Left forelimb (tissue), 1 donor: ENCODE measurements at places on chromosomes 3 and 15.

- no peak for DNase-seq
Observed at GRCh38 chr3:170910542-170910941, 2.1 kb upstream of the EIF5A2 start.

DNA sequence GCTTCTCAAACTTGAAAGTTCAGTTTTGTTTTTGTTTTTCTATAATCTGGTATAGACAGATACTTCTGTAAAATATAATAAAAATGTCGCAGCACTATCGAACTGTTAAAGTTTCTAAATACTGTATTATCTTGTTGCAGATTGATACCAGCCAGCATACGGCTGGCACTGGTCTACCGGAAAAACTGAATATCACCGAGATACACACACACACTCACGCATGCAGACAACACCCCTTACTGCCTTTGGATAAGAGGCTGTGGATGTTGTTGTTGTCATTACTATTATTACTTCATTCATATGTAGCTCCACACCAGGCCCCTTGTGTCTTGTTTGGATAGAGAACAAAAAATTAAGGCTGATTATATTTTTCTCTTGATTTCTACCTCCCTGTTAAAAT is 32.4 kb downstream of the MAP6D1 start:
- no peak for DNase-seq

- no peak for DNase-seq
Observed at GRCh38 chr3:46717447-46718231, at the start of gene PRSS50. Gene PRSS50 (minus strand): TSS chr3:46717869. CDS start chr3:46717824, 45 bp downstream.

- DNase-seq: no peak
Observed at GRCh38 chr3:11721479-11721878, 77.8 kb upstream of the VGLL4 start.

GRCh38 chr3:136545664-136546268 is 206.4 kb downstream of the STAG1 start:
- DNase-seq: no peak

DNA sequence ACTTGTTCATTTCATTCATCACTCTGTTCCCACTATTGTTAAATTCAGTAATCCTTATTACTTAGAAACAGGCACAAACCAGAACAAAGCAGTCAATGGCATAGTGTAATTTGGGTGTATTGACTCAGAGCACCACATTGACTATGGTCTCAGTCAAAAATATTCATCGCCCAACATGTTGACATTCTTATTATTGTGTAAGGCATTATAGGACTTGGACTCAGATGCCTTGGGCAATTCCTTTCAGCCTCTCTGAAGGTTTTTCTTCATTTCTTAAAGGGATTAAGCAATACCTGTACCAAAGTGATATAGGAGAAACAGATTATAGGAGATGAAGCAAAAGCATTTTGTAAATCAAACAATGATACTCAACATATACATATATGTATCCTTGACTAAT is 114.7 kb upstream of the BHLHE40 start:
- no peak for DNase-seq

- no peak for DNase-seq
Observed at GRCh38 chr3:48338635-48339034, 5.2 kb upstream of the SPINK8 start.

DNA sequence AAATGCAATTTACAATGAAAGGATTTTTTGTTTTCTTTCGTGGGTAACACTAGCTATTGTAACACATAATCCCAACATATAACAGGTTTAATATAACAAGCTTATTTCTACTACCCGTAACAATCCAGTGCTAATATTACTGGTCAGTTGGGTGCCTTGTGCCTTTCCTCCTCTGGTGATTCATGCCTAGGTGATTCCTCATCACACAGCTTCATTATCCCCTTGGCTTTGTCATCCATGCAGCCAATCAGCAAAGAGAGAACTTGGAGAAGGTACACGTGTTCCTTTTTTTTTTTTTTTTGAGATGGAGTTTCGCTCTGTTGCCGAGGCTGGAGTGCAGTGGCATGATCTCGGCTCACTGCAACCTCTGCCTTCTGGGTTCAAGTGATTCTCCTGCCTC is 30.7 kb downstream of the CHST14 start:
- no peak for DNase-seq

- no peak for DNase-seq
Observed at GRCh38 chr3:152199102-152199840, 69.5 kb upstream of the MBNL1 start.

DNA sequence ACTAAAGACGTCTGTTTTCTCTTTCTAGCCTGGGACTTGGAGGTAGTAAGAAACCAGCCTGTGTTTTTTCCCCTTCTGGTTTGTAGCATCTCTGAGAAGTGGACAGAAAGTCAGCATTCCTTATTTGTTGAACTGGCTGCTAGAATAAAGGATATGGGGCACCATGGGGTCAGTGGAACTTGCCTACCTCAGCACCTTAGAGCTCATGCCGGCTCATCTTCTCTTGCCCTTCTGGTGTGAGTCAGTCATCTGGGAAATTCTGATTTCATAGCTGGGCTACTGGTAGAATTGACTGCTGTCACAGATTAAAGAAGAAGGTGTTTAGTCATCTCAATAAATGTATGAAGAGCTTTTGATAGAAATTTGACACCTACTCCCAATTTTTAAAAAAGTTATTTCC is 202.7 kb upstream of the TOPAZ1 start:
- DNase-seq: no peak

DNA sequence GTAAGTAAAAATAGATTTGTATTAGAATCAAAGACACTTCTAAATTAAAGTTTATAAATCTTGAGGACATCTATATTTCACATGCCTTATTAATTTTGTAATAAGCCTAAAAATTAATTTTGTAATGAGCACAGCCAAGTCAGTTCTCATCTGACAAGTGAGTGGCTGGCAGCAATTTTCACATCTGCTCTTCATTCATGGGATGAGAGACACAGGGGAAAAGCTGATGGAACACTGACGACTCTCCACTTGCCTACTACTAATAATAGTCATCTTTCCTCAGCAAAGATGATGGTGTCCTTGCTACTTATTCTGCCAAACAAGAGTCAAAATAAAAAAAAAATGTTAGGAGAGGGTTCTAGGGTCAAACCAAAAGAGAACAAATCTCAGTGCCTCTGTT is 14.4 kb upstream of the CMSS1 start:
- DNase-seq: no peak

DNA sequence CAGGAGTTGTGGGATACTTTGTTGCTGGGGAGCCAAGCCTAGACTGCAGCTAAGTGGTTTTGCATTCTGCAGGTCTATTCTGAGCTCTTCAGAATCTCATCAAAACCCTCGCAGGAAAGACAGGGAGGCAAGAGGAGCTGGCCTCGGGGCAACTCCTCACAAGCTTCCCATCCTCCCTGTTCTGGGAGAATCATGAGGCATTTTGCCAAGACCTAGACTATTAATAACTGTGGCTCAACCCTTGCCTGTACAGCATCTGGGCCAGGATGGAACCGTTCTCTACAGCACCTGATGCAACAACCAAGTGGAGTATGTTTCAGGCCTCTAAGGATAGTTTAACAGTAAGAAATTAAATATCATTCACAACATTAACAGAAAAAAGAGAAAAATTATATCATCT is 20.2 kb upstream of the SLC6A20 start:
- no peak for DNase-seq

GRCh38 chr15:89361451-89362202 is 27.0 kb upstream of the POLG start:
- DNase-seq: peak; percentile 85

DNA sequence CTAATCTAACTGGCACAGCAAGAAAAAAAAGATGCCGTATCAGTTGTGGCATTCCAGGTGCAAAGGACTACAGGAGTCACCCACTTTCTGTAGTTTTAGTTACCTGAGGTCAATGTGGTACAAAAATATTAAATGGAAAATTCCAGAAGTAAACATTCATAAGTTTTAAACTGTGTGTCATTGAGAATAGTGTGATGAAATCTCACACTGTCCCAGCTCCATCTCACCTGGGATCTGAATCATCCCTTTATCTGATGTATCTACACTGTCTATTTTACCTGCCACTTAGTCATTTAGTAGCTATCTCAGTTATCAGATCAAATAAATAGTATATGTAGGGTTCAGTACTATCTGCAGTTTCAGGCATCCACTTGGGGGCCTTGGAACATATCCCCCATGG is 26.7 kb downstream of the GBE1 start:
- no peak for DNase-seq

DNA sequence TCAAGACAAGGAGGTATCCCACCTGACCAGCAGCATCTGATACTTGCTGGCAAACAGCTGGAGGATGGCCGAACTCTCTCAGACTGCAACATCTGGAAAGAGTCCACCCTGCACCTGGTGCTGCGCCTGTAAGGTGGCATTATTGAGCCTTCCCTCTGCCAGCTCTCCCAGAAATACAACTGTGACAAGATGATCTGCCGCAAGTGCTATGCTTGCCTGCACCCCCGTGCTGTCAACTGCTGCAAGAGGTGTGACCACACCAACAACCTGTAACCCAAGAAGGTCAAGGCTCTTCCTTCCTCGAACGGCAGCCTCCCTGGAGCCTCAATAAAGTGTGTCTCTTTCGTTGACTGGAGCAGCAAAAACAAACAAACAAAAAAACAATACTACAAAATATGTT is 2.2 kb upstream of the SLC4A7 start:
- DNase-seq: no peak

GRCh38 chr3:168585544-168585943 is 489.8 kb upstream of the GOLIM4 start:
- DNase-seq: no peak

- no peak for DNase-seq
Observed at GRCh38 chr15:52254391-52254790, 41.2 kb downstream of the MYO5C start.

- DNase-seq: no peak
Observed at GRCh38 chr3:16304061-16305010, 39.3 kb downstream of the OXNAD1 start.

GRCh38 chr3:170128259-170128976 is 53.1 kb downstream of the PHC3 start:
- DNase-seq: no peak

DNA sequence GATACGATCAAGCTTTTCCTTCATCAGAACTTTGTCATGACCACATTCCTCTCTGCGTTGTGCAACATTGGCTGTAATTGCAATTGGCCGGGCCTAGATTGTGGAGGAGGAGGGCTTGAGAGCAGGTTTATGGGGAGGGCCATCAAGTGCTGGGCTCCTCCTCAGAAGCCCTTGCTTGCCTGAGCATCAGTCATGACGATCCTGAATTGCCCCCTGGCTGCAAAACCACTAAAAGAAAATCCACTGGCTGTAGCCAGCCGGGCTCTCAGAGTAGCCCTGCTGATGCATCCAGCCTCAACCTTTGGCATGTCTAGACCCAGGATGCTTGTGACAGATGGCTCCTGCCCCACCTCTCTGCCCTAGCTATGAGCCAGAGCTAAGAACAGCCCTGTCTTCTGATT is 13.4 kb upstream of the TRH start:
- no peak for DNase-seq

GRCh38 chr3:179179979-179180759 is 32.0 kb downstream of the PIK3CA start:
- no peak for DNase-seq

- DNase-seq: peak; percentile 63
Observed at GRCh38 chr3:88059380-88060170, 520 bp downstream of the ZNF654 start.

DNA sequence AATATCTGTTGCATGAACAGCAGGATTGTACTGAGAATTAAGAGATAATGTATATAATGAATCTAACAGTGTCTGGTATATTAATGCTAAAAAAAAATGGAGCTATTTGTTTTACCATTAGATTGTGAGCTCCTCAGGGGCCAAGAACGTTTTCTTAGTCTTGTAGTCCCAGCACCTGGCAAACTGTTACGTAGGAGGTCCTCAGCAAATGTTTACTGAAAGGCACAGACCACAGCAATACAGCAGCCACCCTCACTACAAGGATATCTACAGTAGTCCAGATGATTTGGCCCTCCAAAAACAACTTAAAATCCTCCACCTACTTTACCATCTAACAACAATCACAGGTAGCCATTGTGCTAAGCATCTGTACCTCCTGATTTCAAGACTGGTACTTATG is 59.7 kb downstream of the MSL2 start:
- no peak for DNase-seq

GRCh38 chr3:22419261-22419660 is 668.3 kb upstream of the ZNF385D start:
- DNase-seq: no peak

DNA sequence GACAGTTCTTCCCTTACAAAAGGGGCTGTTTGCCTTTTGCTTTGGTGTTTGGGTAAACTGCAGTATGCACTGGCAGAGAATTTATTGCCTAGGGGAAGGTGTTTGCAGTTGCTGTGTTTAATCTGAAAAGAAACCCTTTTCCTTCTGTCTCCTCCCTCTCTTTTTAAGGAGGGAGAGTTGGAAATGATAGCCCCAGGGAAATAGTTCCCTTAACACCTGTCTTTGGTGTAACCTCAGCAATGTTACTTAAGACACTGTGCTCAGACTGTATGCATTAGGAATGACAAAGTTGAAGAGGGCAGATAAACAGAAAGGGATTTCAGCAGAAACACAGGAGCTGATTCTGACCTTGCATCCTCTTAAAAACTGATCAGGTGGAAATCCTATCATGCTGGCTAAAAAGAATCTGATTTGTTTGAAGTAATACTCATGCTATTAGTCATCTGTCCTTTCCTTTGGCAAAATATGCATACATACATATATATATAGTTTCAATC is 125.4 kb downstream of the TP63 start:
- DNase-seq: no peak

DNA sequence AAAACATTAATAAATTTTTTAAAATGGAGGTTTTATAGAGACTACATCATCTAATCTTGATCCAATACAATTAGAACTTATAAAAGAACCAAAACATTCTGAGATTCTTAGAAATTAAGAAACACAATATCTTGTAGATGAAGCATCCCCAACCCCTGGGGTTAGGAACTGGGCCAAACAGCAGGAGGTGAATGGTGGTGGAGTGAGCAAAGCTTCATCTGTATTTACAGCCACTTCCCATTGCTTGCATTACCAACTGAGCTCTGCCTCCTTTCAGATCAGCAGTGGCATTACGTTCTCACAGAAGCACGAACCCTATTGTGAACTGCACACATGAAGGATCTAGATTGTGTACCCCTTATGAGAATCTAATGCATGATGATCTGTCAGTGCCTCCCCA is 36.3 kb downstream of the KNL1 start:
- DNase-seq: no peak

DNA sequence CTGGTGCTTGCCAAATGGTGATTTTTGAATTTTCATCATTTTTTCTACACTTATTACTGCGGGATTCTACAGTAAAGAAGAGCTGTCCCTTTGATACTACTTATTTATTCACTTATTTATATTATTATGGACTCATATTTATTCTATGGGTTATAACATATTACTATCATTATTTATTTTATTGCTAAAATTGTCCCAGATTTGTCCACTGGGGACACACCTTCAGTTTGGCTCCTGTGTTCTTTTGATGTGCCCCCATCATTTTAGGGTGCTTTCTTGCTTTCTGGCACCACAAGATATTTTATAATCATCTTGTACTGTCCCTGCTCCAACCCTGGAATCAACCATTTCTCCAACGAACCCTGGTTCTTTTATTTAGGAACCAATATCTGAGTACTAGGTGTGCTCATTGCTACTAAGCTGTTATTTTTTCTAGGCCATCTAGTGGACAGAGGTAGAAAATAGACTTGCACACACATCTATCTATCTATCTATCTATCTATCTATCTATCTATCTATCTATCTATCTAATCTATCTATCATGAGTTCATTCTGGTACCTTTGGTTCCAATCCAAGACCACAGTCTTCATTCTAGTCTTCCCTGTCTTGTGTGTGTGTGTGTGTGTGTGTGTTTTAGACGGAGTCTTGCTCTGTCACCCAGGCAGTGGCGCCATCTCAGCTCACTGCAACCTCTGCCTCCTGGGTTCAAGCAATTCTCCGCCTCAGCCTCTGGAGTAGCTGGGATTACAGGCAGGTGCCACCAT is 16.0 kb downstream of the SLC22A14 start:
- no peak for DNase-seq

- DNase-seq: no peak
Observed at GRCh38 chr3:151620071-151620470, 113.7 kb upstream of the AADACL2 start.
